ENCODE measurements at places on chromosomes 4 and X. TPM values are rescaled to one million over a fixed set of nuclear protein-coding genes. Genes with fewer than 3 reads are reported as not detected.

FAM47B gene
- not detected for total RNA-seq

SMIM31 gene
- total RNA-seq = not detected

SPANXN4 gene
- total RNA-seq = not detected

SPOCK3 gene
- total RNA-seq = not detected

SLC2A9 gene
- total RNA-seq = 3.5 TPM

IL13RA1 gene
- 25.3 TPM for total RNA-seq

NPY2R gene
- total RNA-seq = 1.1 TPM

TLL1 gene
- total RNA-seq = 10.4 TPM

TEX13D gene
- not detected for total RNA-seq

MAGEA12 gene
- not detected for total RNA-seq

SSX3 gene
- total RNA-seq = not detected

GABRG1 gene
- not detected for total RNA-seq

ADAM29 gene
- total RNA-seq = not detected

SMIM10 gene
- total RNA-seq = 1.4 TPM

NWD2 gene
- 0.38 TPM for total RNA-seq

COL4A5 gene
- total RNA-seq = 63.4 TPM

TACR3 gene
- total RNA-seq = not detected

INTU gene
- total RNA-seq = 8.8 TPM

PDZD4 gene
- total RNA-seq = 6.3 TPM

HHIP gene
- 0.10 TPM for total RNA-seq

ARX gene
- total RNA-seq = not detected

AR gene
- 11.3 TPM for total RNA-seq

LRAT gene
- total RNA-seq = 0.65 TPM

GABRB1 gene
- not detected for total RNA-seq

EGFL6 gene
- 0.31 TPM for total RNA-seq
